Stimulated activated CD4-positive, alpha-beta T cell treated with anti-CD3 and anti-CD28 coated beads, Interleukin-1b, Interleukin-23, amount 100 ng/mL, for 48 hours (primary cell): ENCODE measurements at places on chromosomes 3 and 15.
A peak's percentile ranks its signal among the peaks of the same experiment; 100 is the strongest.

- peak; percentile 85 for DNase-seq
Measured at GRCh38 chr3:9778143-9779074, 8.7 kb upstream of the CAMK1 start.

DNA sequence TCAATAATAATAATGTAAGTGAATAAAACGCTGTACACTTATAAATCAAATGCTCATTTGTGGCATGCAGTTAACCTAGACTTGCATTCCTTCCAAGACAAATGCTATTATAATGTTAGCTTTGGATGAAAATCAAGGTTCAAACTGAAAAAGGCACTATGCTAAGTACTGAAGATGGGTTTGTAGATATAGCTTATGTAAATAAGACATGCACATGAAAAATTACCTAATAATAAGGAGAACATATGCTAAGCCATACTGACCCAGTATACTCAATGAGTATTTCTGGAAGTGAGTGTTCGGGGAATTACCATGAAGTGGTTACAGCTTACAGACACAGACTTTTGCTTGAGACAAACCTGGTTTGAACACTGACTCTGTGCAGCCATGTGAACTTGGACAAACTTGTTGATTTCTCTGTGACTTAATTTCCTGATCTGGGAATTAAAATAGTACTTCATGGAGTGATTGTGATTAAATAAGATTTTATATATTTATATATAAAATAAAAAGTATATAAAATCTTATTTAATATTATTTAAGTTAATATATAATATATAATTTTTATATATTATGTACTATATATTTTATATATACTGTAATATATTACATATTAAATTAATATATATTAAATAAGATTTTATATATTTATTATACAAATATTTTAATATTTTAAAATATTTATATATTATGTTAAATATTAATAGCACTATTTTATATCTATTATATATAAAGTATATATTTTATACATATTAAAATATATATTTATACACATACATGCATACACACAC is 159.2 kb downstream of the ZPLD1 start:
- DNase-seq: no peak

GRCh38 chr3:64341296-64341695 is 116.0 kb upstream of the PRICKLE2 start:
- DNase-seq: no peak

DNA sequence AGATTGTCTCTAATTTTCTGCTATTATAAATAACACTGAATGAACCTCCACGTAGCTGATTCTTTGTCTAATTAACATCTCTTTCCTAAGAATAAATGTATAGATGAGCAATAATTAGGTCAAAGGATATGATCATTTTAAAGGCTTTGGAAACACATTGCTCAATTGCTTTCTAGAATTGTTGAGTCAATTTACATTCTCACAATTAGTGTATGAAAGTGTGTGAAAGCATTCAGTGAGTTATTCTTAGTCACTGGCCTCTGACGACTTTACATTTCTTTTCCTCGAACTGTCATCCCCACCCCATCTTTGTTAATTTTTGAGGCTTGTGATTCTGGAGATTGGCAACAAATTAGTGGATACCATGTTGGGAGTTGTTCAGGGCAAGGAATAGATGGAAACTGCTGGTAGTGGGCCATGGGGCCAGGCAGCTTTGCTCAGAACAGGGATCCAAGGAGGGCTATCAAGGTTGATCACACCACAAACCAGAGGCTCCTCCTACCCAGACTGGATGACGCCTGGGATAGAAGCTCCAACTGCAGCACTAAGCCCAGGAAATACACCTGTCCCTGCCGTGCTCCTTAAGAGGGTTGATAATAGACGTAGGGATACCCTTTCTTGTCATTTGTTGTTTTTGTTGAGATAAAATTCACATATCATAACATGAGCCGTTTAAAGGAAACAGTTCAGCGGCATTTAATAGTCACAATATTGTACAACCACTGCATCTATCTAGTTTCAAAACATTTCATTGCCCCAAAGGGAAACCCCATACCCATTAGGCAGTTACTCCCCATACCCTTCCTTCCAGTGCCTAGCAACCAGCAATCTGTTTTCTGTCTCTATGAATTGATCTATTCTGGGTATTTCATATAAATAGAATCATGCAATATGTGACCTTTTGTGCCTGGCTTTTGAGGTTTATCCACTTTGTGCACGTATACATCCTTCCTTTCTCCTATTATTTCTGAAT is 27.9 kb downstream of the EIF1B start:
- DNase-seq: peak; percentile 5

DNA sequence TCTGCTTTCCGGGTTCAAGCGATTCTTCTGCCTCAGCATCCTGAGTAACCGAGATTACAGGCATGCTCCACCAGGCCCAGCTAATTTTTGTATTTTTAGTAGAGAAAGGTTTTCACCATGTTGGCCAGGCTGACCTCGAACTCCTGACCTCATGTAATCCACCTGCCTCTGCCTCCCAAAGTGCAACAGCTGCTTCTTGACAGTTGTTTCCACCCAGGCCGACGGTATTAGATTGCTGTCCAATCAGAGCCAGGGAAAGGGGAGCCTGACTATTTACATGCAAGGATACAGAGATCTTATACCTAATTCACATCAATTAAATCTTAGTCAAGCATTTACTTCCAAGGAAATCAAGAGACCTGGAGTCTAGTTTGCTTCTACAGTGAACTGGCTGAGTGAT is 4.0 kb upstream of the CAPN3 start:
- no peak for DNase-seq
